Right ventricle myocardium inferior (tissue), 1 donor: ENCODE measurements at places on chromosomes 2 and 18. TPM values are rescaled to one million over a fixed set of nuclear protein-coding genes. Genes with fewer than 3 reads are reported as not detected.

The PRPF40A gene
- 36.0 TPM for total RNA-seq

DNA sequence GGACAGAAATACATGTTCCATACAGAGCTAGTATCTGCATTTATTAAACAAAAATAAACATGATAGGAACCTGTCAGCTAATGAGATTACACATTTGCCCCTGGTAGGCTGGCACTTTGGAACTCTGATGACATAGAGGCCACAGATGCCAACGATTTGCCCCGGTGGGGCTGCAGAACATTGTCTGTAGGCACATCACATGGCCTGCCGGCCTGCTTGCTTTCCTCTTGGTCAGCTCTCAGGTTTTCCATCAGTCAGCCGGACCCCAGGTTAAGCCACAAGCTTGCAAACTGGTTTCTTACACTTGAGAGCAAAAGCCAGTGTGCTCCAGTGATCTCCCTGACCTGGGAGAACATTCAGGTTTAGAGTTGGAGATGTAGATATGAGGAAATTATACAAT lies 60.3 kb downstream of the CRACDL start:
- no peak for DNase-seq

The CNTNAP5 gene
- not detected for total RNA-seq

- no peak for DNase-seq
Observed at GRCh38 chr2:62826953-62827675, 121.6 kb downstream of the EHBP1 start.

DNA sequence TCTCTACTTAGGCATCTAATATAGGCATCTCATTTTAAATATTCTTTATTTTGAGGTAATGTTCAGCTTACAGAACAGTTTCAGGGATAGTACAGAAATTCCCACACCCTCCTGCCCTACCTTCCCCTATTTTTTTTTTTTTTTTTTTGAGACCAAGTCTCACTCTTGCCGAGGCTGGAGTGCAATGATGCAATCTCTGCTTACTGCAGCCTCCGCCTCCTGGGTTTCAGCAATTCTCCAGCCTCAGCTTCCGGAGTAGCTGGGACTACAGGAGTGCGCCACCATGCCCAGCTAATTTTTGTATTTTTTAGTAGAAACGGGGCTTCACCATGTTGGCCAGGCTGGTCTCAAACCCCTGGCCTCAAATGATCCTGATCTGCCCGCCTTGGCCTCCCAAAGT lies 97.6 kb downstream of the EPB41L5 start:
- no peak for DNase-seq

DNA sequence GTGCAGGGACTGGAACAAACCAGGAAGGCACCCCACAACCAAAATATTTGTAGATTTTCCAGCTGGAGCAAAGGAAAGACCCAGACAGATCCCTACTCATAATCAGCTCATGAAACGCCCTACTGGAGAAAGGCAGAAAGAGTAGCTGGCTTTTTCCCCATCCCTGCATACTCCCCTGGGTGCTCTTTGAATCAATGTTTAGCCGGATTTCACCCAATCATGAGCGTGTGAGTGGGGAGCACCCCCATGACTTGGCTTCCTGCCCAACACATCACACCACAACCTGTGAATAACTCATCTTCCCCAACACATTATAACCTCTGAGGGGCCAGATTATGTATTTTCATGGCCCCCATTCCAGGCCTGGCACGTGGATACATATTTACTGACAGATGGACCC lies 35.1 kb upstream of the SLC14A1 start:
- DNase-seq = no peak

DNA sequence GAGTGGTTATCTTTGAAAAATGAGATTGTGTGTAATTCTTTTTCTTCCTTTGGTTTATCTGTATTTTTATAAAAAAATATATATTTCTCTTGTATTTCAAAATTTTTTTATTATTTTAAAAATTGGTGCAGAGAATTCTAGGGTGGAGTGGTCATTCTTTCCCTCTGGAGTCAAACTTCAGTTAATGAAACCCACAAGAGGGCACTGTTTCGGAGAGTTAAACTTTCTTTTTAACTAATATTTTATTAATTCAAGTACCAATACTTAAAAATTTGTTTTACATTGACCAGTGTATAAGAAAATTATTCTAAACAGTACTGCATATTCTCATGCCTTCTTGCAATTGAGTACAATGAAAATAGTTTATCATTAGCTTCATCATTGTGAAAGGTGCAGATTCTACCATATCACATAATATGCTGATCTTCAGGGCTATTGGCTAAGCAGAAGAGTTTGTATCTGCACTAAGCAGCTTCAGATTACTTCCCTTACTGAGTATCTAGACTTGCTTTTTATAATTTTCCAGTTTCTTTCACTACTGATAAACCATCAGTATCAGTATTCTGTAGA lies 50.1 kb downstream of the HS1BP3 start:
- DNase-seq = no peak

The ANO7 gene
- total RNA-seq = 0.81 TPM

The CPSF3 gene
- total RNA-seq = 16.5 TPM

DNA sequence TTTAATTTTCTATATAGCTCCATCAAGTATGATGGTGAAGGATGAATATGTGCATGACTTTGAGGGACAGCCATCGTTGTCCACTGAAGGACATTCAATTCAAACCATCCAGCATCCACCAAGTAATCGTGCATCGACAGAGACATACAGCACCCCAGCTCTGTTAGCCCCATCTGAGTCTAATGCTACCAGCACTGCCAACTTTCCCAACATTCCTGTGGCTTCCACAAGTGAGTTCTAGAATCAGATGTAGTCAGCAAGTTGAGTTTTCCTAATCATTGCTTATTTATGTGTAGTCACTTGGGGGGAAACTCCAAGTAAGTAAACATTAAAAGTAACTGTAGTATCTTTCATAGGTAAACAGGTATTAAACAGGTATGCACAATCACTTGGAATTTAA lies 24.8 kb downstream of the SMAD4 start:
- no peak for DNase-seq

The IL1A gene
- total RNA-seq = not detected

DNA sequence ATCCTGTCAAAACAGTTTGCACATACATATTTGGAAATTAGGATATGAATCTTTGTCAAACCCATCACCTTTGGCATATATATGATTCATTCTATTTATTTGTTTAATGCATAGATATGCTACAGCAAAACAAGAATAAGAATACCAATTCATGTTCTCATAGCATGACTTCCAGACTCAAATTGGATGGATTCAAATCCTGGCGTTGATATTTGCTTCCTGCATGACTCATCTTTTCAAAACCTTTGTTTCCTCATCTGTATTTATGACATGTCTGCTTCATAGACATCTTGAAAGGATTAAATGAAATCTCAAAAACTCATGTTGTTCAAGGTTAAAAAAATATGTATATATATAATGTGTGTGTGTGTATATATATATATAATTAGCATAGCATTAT lies 261.3 kb downstream of the MBD5 start:
- DNase-seq = no peak

- DNase-seq = no peak
Observed at GRCh38 chr2:229489016-229489415, 217.9 kb upstream of the PID1 start.

DNA sequence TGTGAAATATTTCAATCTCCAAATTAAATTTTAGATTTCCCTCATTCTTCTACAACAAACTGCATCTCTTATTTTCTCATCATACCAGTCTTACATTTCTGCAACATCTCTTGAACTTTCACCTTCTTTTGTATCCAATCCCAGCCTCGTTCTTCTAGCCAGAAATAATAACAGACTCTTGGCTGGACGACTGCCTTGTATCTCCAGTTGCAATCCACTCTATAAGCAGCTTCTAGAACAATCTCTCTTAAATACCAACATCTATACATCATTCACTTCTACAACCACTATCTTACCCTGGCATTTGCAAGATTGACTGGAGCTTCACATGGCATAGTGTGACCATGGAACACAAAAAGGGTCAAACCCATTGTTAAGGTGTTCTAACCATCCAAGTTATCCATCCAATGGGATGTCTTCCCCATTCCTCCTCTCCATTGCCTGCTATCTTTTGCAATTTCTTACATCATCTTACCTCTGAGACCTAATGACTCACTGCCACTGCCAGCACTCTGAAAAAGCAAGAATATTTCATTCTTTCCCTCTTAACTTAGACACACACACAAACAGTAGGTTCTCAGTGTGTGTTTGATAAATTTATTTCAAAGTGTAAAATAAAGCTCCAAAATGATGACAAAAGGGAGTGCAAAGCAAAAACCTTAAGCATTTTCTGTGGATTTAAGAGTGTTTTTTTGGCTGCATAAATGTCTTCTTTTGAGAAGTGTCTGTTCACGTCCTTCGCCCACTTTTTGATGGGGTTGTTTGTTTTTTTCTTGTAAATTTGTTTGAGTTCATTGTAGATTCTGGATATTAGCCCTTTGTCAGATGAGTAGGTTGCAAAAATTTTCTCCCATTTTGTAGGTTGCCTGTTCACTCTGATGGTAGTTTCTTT lies 145.6 kb downstream of the METTL4 start:
- DNase-seq = no peak

- no peak for DNase-seq
Observed at GRCh38 chr18:32549248-32550110, 78.8 kb upstream of the GAREM1 start.

- DNase-seq = no peak
Observed at GRCh38 chr2:74292751-74293150, 50.5 kb downstream of the SLC4A5 start.

DNA sequence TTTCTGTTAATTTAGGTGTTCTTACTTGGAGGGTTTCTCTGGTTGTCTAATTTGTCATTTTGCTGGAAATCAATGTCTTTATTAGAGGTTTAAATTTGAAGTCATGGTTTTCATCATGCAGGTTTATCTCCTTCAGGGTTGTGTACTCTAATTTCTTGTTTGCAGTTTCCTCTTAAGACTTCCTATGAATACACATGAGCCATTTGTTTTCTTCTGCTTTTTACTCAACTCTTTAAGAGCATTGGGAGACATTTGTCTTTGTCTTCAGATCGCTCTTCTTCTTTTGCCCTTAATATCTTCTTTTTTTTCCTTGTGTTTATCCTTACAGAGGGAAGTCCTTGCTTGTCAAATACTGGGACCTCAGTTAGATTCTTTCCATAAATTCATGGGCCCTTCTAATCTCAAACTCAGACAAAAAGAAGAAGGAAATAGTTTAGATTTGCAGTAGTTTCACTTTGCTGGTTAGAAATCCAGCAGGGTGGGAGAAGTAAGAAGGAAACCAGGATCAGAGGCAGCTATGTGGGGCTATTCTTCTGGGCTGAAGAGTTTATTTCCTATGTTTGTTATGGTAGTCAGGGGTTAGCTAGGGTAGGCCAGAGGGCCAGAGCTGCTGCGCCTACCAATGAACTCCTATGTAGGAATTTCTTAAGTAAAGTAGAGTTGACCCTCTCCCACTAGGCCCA lies 176.6 kb downstream of the DYSF start:
- DNase-seq = no peak

The LBX2 gene
- 0.43 TPM for total RNA-seq

GRCh38 chr2:150647943-150648342 lies 160.5 kb upstream of the RND3 start:
- DNase-seq = no peak

GRCh38 chr2:225354281-225354774 lies 45.2 kb upstream of the NYAP2 start:
- DNase-seq = no peak
